ENCODE measurements at places on chromosomes 3 and 15.

DNA sequence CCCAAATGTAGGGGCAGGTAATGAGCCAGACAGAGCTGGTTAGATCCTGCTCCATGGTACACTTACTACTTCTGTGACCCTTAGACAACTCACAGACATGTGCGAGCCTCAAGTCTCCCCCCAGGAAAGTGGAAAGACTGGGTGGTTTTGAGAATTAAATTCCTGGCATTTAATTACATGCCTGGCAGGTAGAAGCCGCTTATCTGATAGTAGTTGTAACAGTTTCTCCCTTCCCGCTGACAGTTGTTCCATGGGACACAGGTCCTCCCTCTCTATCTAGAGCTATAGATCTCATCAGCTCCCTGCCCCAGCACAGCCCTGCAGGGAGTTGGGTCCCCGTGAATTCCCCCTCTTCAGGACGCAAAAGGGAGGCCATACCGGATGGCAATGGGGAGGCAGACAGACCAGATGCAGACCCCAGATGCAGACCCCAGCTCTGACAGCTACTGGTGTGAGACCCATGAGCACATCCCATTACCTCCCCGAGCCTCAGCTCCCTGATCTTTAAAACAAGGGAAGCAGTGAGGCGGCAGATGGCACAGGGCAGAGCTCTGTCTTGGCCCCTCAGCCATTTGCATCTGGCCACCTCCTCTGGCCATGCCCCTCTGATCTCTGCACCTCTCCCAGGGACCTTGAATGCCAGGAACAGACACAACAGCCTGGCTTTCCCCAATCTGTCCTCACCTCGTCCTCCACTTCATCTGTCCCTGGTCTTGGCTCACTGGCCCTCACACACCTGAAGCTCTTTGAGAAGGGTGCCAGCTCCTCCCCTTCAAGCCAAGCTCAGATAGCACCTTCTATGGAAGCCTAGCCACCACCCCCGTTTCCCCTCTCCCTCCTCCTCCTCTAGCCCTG is 34.1 kb upstream of the NR2C2 start:
- no peak for DNase-seq

DNA sequence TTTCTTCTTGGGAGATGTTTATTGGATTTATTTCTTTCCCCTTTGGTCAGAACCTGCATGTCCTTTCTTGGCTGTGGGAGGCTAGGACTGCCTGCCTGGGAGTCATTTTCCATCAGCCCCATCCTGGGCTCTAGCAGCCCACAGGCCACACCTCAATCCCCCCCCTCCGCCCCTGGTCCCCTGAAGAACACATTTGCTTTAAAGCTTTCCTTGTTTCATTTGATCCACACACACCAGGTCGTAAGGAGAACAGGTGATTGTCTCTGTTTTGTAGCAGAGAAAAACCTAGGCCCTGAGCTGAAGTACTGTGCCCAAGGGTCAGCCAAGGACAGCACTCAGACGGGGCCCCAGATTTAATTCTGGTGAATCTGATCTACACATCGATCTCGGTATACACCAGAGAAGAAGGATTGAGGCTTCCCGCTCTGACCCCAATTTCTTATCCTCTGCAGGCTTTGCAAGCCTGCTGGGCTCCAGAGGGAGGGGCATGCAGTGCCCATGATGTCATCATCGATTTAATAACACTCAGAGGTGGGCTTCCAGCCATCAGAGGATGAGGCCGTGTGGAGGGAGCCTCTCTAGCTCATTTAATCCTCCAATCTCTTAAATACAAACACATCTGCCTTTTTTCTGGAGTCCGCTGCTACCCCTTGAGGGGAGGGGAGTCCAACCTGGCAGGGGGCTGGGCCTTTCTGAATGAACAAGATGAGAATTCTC is 1.7 kb upstream of the CLN6 start:
- DNase-seq, result no peak

DNA sequence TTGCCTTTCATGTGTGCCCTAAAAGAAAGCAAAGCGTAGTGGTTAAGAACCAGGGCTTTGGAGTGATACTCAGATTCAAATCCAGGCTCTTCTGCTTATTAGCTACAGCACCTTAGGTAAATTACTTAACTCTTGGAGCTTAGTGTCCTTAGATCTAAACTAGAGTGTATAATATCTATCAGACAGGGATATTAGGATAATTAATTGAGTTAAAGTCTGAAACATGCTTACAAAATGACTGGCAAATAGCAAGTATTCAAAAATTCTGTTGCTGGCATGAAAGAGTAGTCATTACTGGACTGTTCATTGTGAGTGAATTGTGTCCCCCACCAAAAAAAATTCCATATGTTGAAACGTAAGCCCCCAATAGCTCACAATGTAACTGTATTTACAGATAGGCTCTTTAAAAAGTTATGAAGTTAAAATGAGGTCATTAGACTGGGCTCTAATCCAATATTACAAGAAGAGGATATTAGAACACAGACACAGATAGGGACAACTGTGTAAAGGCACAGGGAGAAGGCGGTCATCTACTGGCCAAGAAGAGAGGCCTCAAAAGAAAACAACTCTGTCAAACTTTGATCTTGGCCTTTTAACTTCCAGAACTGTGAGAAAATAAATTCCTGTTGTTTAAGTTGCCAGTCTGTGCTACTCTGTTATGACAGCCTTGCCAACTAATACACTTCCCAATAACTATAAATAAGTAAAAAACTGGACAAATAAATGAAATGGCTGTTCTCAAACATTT is 60.4 kb upstream of the LRRC3B start:
- no peak for DNase-seq

DNA sequence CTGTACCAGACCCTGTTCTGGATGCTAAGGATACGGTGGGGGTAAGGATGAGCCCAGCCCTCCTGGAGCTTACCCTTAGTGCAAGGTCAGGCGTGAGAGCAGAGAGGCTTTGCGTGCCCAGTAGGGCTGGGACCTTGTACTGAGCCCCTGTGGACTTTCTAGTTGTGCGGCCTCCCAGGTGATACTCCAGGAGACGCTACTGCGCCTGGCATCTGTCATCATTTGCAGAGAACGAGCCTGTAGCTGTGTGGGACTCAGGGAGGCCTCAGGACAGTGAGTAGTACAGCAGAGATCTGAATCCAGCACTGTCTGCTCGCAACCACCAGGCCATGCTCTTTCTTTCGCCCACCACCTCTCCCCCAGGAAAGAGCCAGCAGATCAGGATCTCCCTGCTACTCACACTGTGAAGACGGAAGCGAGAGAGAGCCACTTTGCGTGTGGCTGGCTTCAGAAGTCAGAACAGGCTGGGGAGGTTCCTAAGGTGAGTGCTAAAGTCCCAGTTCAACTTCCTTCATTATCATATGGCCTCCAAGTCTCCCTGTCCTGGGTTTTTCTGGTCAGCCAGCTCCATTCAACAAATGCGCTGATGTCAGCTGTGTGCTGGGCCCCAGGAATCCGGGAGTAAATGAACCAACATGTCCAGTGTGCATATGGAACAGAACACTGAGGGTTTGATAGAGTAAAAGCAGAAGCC is 38.2 kb upstream of the ITGA11 start:
- DNase-seq, result no peak

GRCh38 chr15:25910832-25911231 is 47.7 kb upstream of the ATP10A start:
- DNase-seq, result no peak

GRCh38 chr15:53397041-53397616 is 362.3 kb downstream of the WDR72 start:
- DNase-seq, result no peak

Measured in stimulated activated CD4-positive, alpha-beta T cell treated with anti-CD3 and anti-CD28 coated beads, Interleukin-4, amount 100 ng/mL, for 1 hour (primary cell).